ENCODE measurements at places on chromosomes 13 and 19.

DNA sequence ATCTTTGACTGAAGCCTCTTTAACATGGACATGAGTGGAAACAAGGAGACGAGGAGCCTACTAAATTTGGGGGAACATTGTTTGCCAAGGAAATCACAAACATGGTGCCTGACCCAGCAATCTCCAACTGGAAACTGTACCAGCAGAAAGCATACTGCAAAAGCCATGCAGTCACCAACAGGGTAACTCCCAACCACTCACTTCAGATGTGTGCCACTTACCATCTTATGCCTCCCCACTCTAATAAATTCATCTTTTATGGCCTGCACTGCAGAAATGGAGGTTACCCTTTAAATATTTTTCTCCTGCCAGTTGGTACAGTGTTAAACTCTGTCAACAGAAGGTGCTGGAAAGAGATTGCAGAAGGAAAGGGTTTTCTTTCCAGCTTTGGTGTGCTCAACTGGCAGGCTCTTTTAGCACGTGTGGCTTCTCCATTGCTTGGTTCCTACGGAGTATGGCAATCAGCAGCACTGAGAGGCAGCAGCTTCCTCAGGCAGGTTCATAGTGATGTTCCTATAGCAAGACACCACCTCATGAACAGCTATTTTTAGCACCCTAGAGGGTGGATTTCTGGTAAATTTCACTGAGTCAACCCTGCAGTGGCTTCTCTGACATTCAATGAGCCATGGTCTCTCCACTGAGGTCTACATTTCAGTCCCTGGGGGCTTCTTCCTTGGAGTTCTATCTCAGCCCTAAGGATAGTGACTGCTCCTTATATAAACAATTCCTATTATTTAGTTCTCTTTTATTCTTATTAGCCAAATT, 21.4 kb downstream of the MIR17HG start:
- no peak for DNase-seq

GRCh38 chr19:35038623-35039512, 2.7 kb upstream of the HPN start:
- peak; percentile 12 for DNase-seq

DNA sequence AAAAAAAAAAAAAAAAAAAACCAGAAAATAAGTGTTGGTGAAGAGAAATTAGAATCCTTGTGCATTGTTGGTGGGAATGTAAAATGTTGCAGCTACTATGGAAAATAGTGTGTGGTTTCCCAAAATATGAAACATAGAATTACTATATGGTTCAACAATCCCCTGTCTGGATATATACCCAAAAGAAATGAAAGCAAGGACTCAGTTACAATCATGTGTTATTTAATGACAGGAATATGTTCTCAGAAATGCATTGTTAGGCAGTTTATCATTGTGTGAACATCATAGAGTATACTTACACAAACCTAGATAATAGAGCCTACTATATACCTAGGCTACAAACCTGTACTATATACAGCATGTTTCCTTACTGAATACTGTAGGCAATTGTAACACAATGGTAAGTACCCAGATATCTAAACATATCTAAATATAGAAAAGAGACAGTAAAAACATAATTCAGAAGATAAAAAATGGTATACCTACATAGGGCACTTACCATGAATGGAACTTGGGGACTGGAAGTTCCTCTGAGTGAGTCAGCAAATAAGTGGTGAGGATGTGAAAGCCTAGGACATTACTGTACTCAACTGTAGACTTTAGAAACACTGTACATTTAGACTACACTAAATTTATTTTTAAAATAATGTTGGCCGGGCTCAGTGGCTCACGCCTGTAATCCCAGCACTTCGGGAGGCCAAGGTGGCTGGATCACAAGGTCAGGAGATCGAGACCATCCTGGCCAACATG, 25.7 kb upstream of the SLC7A1 start:
- DNase-seq = no peak

GRCh38 chr13:112877066-112877465, 91.9 kb upstream of the MCF2L start:
- DNase-seq = no peak

DNA sequence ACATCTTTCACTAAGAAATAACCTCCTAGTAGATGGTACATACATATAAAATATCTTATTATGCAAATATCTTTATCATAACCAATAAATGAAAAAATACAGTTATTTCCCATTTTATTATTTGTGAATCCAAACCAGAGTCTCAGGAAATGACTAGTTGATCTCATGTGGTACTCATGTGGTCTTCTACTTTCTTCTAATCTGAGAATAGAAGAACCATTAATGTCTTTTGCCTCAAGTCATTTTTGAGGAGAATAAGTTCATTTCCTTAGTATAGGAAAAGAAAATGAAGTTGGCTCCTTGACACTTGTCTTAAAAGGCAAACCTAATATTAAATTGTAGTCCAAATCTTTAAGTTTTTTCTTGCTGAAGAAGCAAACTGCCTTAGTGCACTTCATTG, 106.7 kb downstream of the EDNRB start:
- no peak for DNase-seq

Measured in hypothalamus (tissue), 51 donors.